ENCODE measurements at places on chromosomes 16 and 17. TPM values are rescaled to one million over a fixed set of nuclear protein-coding genes. Genes with fewer than 3 reads are reported as not detected.

DNA sequence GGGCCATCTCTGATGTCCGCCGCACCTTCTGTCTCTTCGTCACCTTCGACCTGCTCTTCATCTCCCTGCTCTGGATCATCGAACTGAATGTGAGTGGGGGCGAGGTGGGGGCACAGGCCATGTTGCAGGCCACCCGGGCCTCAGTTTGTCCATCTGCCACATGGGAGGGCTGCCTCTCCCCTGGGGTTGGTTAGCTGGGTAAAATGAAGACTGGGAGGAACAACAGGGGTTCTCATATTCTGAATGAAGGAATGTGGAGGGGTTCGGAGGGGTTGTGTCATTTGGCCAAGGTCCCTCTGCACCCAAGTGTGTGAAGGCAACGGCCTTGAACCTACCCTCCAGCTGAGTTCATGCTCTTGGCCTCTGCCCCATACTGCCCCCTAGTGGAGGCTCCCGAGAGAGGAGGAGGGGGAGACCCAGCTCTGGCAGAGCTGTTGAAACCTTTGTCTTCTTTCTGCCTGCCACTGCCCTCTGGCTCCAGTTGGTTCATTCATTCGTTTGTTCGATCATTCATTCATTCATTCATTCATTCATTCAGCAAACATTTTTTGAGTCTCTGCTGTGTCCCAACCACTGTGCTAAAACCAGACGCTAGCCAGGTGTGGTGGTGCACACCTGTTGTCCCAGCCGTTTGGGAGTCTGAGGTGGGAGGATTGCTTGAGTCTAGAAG lies 11.4 kb upstream of the TCAP start:
- H3K4me3 ChIP-seq = no peak overlapping the region
- H3K36me3 ChIP-seq = no peaks in the 10 kb centered on the region
- H3K4me1 ChIP-seq = peaks cover 8% of the 10 kb centered on the region
- H3K27ac ChIP-seq = no peak overlapping the region

- no peaks in the 10 kb centered on the region for H3K4me1 ChIP-seq
- H3K36me3 ChIP-seq = no peaks in the 10 kb centered on the region
- H3K4me3 ChIP-seq = peak overlapping the region; percentile 55
- DNase-seq = no peak
Measured at GRCh38 chr16:46620266-46621005, 743 bp downstream of the SHCBP1 start.

GRCh38 chr17:15914400-15915170 lies 30.3 kb upstream of the ADORA2B start:
- DNase-seq = no peak
- H3K27ac ChIP-seq = no peak overlapping the region
- H3K4me3 ChIP-seq = no peak overlapping the region
- H3K4me1 ChIP-seq = no peaks in the 10 kb centered on the region

DNA sequence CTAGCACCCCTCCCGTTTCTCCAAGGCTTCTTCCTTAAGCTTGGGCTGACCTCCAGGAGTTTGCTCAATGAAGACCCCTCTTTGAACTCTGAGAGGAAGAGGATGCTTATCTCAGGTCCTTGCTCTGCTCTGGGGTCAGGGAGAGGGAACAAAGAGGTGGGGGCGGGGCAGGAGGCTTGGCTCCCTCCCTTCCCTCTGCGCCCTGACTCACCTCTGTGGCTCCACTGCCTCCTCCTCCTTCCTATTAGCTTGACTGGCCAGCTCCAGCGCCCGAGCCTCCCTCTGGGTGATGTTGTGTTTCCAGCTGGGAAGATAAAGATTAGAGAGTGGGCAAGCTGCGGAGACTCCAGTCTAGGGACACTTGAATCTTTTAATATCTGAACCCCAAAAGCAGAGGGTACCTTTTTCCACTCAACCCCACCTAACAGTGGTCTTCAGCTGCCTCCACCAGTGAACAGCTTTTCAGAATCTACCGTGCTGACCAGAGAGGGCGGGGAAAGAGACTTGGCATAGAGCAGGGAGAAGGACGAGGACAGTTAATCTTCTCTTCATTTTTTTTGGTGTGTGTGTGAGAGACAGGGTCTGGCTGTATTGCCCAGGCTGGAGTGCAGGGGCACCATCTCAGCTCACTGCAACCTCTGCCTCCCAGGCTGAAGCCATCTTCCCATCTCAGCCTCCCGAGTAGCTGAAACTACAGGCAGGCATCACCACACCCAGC lies 6.7 kb downstream of the GIP start:
- H3K4me1 ChIP-seq = no peaks in the 10 kb centered on the region
- H3K4me3 ChIP-seq = no peak overlapping the region
- H3K27ac ChIP-seq = no peak overlapping the region
- H3K27me3 ChIP-seq = no peaks in the 10 kb centered on the region
- no peaks in the 10 kb centered on the region for H3K36me3 ChIP-seq

GRCh38 chr17:48491527-48492273 lies 39.1 kb downstream of the HOXB1 start:
- no peaks in the 10 kb centered on the region for H3K36me3 ChIP-seq
- DNase-seq = no peak
- H3K4me3 ChIP-seq = no peak overlapping the region
- H3K27me3 ChIP-seq = no peaks in the 10 kb centered on the region
- no peak overlapping the region for H3K27ac ChIP-seq

DNA sequence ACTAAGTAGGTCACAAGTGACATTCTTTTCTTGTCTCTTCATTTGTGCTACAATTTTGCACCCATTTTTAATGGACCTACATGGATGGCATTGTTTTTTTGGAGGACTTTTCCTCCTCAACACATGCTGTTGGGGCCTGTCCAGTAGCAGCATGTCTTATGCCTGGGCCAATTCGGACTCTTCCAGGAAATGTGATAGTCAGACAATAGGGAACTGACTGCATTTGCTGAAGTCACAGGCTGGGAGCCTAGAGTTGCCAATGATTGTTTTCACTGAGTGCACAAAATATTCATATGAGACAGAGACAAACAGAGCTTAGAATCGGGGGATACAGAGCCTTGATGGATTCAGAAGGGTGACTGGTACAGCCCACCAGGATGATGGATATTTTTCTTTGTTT lies 867.3 kb upstream of the GOT2 start:
- DNase-seq = no peak
- no peak overlapping the region for H3K27ac ChIP-seq
- H3K36me3 ChIP-seq = no peaks in the 10 kb centered on the region
- no peaks in the 10 kb centered on the region for H3K4me1 ChIP-seq
- H3K27me3 ChIP-seq = no peaks in the 10 kb centered on the region
- H3K4me3 ChIP-seq = no peak overlapping the region

GRCh38 chr16:30004424-30004776 lies 6.4 kb downstream of the DOC2A start:
- H3K4me3 ChIP-seq = no peak overlapping the region
- H3K4me1 ChIP-seq = peaks cover 2% of the 10 kb centered on the region
- no peak for DNase-seq
- no peaks in the 10 kb centered on the region for H3K36me3 ChIP-seq
- H3K27ac ChIP-seq = no peak overlapping the region

- no peaks in the 10 kb centered on the region for H3K36me3 ChIP-seq
- H3K4me1 ChIP-seq = peaks cover 3% of the 10 kb centered on the region
- no peak overlapping the region for H3K4me3 ChIP-seq
- H3K27me3 ChIP-seq = no peaks in the 10 kb centered on the region
Measured at GRCh38 chr17:48488548-48489106, 42.2 kb downstream of the HOXB1 start.

- H3K27ac ChIP-seq = no peak overlapping the region
- no peaks in the 10 kb centered on the region for H3K4me1 ChIP-seq
- H3K36me3 ChIP-seq = no peaks in the 10 kb centered on the region
- DNase-seq = no peak
Measured at GRCh38 chr17:59914274-59914854, 21.4 kb downstream of the RPS6KB1 start.

DNA sequence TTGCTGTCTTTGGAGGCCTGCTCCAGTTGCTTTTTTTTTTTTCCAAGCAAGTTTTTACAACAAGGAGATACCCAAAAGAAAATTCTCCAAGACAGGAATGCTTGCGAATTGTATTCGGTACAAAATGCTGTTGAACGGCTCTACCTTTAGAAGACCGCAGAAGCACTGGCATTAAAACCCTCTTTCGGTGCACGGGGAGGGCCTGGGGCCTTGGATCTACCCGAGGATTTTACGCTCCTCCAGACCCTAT lies 1.3 kb upstream of the HELZ start:
- DNase-seq = no peak
- H3K27me3 ChIP-seq = no peaks in the 10 kb centered on the region
- peak overlapping the region; percentile 83 for H3K27ac ChIP-seq

GRCh38 chr16:3963203-3963602 lies 82.7 kb upstream of the CREBBP start:
- H3K36me3 ChIP-seq = no peaks in the 10 kb centered on the region
- peaks cover 2% of the 10 kb centered on the region for H3K4me1 ChIP-seq
- H3K4me3 ChIP-seq = no peak overlapping the region
- DNase-seq = no peak
- H3K27me3 ChIP-seq = no peaks in the 10 kb centered on the region

RNF135 gene
- total RNA-seq = 15.0 TPM

HCRT gene
- not detected for total RNA-seq

ZNF629 gene
- total RNA-seq = 21.9 TPM

CISD3 gene
- total RNA-seq = 26.5 TPM

CHD3 gene
- 99.6 TPM for total RNA-seq

ZG16 gene
- total RNA-seq = not detected

CDRT15 gene
- total RNA-seq = not detected

KRT34 gene
- not detected for total RNA-seq

GDPD3 gene
- 2.6 TPM for total RNA-seq

ANKRD40CL gene
- total RNA-seq = not detected

SHPK gene
- 14.9 TPM for total RNA-seq
